ENCODE measurements at places on chromosomes 2 and 18.

GRCh38 chr2:66461664-66462500, 27.0 kb downstream of the MEIS1 start:
- no peak for DNase-seq

DNA sequence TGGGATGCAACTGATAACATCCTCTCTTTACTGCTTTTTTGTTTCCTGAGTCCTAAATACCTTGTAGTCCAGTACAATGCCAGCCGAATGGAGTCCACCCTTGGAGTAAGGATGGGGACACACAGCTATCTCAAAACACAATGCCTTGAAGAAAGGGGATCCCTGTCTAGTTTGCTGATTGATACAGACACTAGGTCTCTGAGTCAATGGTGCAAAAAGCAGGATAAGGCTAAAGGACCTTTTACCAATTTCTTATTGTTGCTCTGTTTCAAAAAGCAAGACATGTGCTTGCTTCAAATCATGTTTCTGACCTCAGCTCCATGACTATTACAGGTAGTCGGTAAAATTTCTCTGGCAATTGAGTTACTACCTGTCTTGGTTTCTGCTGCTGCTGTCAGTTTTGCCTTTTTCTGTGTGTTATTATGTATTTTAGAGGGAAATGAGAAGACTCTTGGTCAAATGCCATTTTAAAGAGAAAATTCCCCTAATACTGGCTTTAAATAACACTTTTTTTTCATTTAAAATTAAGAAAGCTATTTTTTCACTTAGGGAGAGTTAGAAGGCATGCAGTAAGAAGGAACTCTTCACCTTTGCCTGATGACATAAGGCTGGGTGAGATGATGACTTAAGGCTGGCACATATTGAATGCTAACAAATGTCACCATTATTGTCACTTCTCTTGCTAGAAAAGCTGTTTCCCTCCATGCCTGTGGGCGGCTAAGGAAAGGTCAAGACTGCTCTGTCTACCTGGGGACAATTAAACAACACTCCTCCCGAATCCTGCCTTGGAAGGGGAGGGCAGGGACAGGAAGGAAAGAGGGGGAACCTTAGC, 4.9 kb upstream of the FIGLA start:
- no peak for DNase-seq

DNA sequence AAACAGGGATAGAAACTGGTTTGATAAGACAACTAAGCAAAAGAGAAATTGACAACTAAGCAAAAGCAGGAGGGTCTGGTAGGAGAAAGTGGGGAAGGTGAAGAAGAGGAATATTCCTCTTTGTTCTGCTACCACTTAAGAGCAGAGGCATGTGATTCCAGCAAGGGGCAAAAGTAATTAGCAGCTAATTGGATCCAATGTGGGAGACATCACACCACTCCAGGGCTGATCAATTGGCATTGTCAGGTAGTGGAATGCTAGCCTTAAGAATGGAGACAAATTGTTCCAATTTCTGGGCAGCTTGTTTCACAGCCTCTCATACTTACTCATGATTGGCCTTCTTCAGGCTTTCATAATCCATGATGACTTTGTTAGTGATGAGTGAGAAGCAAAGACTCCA, 547.1 kb upstream of the GCFC2 start:
- DNase-seq, result no peak

DNA sequence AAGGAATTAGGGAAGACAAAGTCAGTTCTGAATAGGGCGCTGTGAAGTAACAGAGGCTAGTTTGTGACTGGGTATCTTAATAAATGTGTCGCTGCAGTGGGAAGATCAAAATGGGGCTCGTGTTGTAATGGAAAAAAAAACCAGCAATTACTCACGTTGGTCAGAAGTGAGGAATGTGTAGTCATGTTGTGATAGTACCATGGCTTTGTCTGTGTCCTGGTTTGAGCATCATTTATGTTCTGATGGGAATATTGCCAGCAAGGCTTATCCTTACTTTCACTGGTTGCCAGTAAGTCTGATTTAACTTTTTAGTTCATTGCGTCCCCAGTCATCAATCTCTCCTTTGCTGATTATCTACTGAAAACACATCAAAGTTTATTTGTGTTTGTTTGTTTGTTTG, 467.6 kb downstream of the NYAP2 start:
- DNase-seq, result no peak

DNA sequence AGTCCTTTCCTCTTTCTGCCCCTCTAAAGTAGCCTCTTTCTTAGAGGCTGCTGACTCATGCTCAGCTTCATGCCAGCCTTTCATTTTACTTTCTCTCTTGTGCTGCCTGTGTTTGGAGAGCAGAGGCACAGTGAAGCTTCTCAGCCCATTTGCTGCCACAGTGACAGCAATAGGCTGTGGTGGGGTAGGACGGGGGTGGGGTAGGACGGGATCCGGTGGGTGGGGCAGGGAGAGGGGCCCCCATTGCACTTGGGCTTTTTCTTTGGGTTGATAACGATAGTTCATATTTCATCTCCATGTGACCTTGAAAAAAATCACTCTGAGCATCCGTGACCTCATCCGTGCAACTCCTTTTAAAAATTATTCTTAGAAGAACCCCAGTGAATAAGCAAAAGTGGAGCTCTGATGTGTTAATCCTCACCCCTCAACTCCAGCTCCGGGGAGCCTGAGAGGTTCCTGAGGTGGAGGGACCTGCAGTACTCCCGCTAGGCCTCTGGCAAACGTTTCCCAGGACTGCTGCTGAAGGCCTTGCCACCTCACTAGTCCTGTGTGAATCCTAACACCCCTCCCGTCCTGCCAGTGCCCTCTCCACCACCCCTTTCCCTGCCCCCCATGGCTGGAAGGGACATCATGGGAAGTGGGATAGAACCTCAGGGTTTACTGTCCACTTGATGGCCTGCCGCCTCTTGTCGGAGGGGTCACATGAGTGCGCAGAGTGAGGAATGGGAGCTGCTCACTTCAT, 70.8 kb downstream of the INPP4A start:
- DNase-seq, result no peak

Data from GM04504 (cell line).